ENCODE measurements at places on chromosomes 1 and 21.
A peak's percentile ranks its signal among the peaks of the same experiment; 100 is the strongest.

DNA sequence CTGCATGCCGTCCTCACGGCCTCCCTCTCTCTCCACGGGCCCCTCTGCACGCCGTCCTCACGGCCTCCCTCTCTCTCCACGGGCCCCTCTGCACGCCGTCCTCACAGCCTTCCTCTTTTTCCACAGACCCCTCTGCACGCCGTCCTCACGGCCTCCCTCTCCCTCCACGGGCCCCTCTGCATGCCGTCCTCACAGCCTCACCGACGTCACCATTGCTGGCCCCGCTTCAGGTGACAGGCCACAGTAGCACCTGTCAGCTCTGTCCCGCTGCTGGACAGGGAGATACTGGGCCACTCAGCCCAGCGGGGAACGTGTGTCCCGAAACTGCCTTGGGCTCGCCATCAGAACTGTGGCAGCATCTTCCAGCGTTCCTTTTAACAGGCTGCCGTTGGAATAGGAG lies 82.8 kb upstream of the COL6A1 start:
- DNase-seq = no peak

GRCh38 chr1:109823543-109824348 lies 60.0 kb upstream of the EPS8L3 start:
- DNase-seq = no peak

DNA sequence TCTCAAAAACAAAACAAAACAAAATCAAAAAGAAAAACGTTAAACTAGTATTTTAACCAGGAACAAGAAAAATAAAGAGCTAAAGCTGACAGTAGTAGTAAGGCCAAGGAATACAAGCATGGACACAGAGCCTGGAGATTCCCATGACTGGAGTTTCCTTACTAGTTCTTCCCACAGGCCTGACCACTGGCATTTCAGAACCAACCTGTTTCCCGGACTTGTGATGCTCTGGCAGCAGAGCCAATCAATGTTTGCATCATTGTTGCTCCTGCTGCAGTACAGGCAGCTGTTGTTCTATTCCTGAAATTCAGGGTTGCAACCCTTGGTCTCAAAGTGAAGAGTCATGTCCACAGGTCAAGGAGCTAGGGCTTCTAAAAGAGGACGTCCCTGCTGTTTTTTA lies 111.3 kb upstream of the WARS2 start:
- DNase-seq = no peak

DNA sequence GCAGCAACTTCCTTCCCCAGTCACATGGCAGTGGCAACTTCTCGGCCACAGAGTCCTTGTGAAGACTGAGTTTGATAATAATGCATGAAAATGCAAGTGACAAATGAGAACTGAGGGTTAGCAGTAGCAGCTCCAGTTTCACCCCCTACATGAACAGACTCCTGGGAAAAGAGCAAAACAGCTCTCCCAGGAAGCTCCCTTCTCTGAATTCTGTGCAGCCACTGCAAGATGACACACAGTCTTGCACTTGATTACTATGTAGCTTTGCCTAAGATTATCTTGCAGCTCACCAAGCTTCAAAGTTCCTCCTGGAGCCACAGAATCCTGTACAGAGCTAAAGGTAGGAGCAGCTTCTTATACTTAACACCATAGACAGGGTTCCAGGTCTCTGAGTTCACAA lies 4.7 kb downstream of the PGBD5 start:
- DNase-seq = no peak

GRCh38 chr1:29488794-29489311 lies 252.5 kb downstream of the PTPRU start:
- DNase-seq = no peak

GRCh38 chr1:201023920-201024624 lies 558 bp upstream of the KIF21B start:
- no peak for DNase-seq

- DNase-seq = no peak
These were observed 33.3 kb downstream of the TIAM1 start for GRCh38 chr21:31310750-31311149.

DNA sequence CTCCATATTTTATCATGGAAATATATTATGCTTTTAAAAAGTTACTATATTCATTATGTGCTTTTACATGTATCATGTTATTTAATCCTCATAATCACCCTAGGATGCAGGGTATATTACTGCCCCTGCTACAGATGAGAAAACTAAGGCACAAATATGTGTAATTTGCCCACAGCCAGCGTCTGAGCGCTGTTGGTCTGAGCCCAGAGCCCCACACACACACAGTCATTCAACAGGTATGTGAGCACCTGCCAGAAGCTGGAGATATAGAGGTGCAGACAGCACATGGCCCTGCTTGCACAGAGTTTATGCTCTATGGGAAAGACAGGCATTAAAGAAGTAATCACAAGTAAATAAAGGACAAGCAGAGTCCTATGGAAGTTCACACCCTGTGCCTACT lies 49.8 kb upstream of the SEC16B start:
- DNase-seq = no peak

- DNase-seq = peak; percentile 31
These were observed 74.4 kb downstream of the PTGS2 start for GRCh38 chr1:186605762-186606350.

GRCh38 chr1:41776891-41777441 lies 141.8 kb downstream of the HIVEP3 start:
- no peak for DNase-seq

DNA sequence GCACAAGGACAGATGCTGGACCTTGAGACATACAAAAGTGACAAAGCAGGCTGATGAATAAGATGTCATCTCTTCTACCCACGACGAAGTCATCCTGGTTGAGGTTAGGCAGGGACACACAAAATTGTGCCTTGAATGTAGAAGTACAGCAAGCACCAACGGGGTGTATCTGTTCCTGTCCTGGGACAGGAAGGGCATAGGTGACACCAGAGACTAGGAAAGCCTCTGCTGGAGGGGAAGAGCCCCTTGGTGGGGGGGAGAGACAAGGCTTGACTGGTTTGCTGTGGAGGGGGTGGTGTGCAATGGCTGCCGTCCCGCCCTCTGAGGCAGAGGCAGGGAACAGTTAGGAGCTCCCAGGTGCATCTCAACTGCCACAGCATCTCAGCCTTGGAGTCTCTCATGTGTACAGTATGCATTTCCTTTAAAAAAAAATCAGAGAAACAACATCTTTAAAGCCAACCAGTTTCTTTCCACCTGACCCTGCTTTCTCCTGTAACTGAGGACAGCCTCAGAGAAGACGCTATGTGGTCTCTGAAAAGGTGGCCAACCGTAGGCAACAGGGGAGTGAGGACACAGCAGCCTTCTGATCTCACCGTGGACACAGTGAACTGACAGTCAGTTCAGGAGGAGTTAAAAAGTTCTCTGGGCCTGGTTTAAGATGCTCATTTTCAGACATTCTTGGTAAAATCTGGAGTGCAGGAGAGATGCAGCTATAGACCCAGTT lies 17.7 kb upstream of the GFI1 start:
- DNase-seq = peak; percentile 77

GRCh38 chr1:63885899-63886298 lies 112.1 kb downstream of the ROR1 start:
- no peak for DNase-seq

GRCh38 chr1:152020849-152021248 lies 16.0 kb downstream of the S100A11 start:
- no peak for DNase-seq

DNA sequence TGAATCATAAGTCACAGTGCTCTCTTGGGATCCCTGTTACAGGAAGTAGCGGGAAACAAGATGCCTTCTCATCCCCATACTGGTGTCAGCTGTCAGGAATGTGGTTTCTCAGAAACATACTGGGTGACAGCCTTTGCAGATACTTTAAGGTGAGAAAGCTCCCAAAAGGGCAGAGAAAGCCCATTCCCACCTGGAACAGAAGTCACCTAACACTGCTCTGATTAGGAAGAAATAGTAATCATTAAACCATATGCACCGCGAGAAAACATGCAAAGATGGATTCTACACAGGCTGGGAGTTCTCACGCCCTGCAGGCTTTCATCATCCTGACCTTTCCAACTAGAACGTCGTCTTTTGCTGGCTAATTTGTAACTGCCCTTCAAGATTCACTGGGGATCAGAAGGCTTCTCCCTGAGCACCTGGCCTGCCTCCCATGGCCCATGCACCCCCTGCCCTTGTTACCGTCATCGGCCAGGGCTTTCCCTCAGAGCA lies 46.2 kb upstream of the SLC44A3 start:
- DNase-seq = no peak

DNA sequence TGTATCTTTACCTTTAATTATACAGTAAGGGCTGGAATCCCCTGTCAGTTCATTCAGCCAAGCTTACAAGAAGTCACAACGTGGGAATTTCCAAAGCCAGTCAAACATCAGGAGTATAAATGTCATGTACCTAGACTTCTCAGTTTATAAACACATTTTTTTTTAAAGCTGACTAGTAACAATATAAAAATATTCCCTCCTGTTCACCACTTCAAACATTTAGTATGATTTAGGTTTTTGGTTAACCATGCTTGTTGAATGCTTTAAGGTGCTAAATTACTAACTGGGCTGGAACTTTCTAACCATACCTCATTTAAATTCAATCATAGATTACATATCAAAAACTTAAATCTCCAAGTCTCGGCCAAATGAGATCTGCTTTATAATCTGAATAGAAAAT lies 44.0 kb downstream of the JAK1 start:
- DNase-seq = no peak

DNA sequence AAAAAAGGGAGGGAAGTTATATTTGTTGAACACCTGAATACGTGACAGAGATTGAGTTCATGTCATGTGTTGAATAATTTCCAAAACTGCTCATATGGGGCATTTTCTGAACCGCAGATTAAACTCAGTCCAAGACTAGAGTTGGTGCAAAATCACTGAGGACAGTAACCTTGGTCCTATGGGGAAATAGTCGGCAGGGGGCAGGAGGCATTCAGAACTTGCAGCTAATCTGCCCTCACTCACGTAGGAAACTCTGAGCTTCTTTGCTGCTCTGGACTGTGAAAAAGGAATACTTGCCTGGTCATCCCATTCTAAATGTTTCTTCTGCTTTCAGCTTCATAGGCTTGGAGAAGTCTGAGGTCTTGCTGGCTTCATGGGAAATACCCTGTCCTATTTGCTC lies 228.3 kb upstream of the ZP4 start:
- no peak for DNase-seq

DNA sequence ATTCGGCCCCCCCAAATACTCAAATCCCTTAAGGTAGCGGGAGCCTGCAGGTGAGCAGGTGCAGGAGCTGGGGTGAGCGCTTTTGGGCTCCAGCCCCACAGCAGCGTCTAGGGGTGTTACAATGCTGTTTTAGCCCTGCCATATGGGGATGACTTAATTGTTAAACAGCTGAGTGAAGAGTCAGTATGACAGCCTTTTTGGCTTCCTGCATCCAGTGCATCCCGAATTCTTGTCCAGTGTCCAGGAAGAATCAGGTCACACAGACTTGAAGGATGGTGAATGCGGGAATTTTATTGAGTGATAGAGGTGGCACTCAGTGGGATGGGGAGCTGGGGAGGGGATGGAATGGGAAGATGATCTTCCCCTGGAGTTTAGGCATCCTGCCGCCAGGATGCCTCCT lies 30.4 kb upstream of the HHAT start:
- no peak for DNase-seq

GRCh38 chr1:30731109-30731805 lies 7.9 kb upstream of the MATN1 start:
- DNase-seq = no peak

DNA sequence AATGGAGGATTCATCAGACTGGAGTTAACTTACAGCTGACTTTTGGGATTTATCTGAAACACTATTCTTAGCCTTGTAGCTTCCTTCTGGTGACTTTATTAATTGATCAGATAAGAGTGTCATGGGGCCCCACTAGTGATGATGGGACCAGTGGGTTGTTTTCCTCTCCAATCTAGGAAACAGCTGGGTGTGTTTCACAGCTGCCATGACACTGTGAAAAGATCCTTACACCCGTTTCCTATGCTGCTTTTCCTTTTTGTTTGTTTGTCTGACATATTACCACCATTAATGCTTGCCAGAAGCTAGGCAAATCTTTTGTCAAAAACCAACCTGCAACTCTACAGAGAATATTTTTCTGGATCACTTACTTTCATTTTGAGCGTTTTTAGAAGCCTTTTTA lies 86.2 kb downstream of the ZBTB18 start:
- DNase-seq = no peak

- DNase-seq = no peak
These were observed 463.2 kb upstream of the B3GALT2 start for GRCh38 chr1:193649587-193649986.

DNA sequence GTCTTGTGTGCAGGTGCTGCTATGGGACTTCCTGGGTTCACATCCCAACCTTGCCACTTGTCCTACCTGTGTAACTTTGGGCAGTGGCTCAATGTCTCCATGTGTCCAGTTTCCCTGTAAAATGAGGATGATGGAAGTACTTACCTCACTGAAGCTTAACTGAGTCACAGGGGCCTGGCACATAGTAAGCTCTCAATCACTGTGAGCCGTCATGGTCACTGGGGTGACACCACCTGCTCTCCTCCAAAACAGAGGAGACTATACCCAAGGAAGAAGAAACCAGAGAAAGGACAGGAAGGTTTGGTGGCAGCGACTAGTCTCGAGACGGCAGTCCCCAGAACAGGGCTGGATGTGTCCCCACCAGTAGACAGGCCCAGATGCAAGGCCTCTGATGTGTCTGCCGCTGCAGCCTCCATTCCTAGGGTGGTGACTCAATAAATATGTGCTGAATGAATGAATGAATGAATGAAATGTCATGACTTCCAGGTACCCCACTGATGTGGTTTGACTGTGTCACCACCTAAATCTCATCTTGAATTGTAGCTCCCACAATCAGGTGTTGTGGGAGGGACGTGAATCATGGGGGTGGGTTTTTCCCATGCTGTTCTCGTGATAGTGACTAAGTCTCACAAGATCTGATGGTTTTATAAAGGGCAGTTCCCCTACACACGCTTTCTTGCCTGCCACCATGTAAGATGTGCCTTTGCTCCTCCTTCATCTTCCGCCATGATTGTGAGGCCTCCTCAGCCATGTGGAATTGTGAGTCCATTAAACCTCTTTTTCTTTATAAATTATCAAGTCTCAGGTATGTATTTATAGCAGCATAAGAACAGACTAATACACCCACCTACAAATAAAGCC lies 13.0 kb upstream of the LRP8 start:
- DNase-seq = peak; percentile 21

- no peak for DNase-seq
These were observed 367.1 kb upstream of the ADGRL4 start for GRCh38 chr1:79373481-79374125.

DNA sequence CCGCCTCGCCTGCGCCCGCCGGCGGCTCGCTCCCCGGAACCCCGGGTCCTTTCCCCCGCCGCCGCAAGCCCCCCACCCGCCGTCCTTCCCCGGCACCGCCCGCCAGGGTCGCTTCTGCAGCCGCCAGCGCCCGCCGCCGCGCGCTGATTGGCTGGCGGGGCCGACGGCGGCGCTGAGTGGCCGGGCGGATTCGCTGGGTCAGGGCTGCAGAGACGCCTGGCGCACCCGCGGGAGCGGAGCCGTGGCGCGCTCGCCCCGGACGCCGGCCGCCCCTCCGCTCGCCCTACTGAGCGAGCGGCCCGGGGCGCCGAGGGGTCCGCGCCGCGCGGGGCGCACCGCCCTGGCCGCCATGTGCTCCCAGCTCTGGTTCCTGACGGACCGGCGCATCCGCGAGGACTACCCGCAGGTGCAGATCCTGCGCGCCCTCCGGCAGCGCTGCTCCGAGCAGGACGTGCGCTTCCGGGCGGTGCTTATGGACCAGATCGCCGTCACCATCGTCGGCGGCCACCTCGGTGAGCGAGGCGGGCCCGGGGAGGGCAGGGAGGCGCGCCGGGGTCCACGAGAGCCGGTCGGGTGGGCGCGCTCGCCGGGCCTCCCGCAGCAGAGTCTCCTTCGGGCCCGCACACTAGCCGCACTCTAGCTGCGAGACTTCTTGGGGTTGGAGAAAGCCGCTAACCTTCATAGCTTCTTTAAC lies at the start of gene RIMKLA:
RIMKLA (plus strand) TSS at position 207 of the 694 bp plus-strand sequence; CDS start at position 350, 143 bp downstream.
- DNase-seq = peak; percentile 35

GRCh38 chr1:45848097-45848496 lies 44.7 kb downstream of the MAST2 start:
- DNase-seq = no peak
